Activated T-helper 1 cell treated with anti-CD3 and anti-CD28 coated beads, Interleukin-12 subunit alpha, Interleukin-12 subunit beta, Interleukin-2, Interleukin-4 antibody, amounts not matched to agents 30 ng/mL and 10 ng/mL and 1 ng/mL, durations not matched to agents 14 hours and 24 hours and 36 hours (primary cell): ENCODE measurements at places on chromosomes 4 and X. TPM values are rescaled to one million over a fixed set of nuclear protein-coding genes. Genes with fewer than 3 reads are reported as not detected.

- DNase-seq: no peak
Measured at GRCh38 chr4:16029262-16029661, 54.6 kb downstream of the PROM1 start.

- DNase-seq: no peak
Measured at GRCh38 chrX:110268395-110268794, 49.5 kb downstream of the AMMECR1 start.

DNA sequence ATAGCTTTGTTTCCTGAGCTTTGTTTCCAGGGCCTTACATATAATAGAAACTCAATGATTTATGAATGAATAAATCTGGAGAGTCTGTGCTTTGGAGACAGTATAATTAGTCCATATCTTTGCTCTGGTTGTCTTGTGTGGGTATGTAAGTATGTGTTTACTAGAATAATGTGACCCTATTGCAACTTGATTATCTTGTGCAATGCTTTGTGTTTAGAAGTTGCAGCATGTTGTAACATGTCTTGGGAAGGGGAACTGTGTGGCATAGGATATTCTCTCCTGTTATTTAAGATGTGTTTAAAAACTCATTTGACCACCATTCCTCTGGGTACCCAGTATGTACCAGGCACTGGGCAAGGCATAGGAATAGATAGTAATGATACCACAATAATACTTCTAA is 6.1 kb downstream of the SPATA18 start:
- DNase-seq: no peak

GRCh38 chr4:1255151-1255550 is 6.2 kb upstream of the CTBP1 start:
- no peak for DNase-seq

DNA sequence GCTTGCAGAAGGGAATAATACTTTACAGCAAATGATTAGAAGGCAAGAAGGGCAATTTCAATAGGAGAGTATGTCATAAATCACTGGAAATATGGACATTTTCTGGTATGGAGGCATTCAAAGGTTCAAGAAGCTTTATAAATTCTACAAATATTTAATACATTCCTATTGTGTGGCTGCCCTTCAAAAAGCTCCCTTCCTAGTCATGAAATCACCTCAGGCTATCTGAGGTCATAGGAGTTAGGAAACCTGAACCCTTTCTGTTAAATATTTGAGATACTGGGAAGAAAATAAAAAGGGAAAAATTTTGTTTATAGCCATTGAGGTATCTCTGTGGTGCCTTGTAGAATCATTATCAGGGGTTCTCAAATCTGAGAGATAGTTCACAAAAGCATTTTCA is 316.8 kb upstream of the EMCN start:
- no peak for DNase-seq

DNA sequence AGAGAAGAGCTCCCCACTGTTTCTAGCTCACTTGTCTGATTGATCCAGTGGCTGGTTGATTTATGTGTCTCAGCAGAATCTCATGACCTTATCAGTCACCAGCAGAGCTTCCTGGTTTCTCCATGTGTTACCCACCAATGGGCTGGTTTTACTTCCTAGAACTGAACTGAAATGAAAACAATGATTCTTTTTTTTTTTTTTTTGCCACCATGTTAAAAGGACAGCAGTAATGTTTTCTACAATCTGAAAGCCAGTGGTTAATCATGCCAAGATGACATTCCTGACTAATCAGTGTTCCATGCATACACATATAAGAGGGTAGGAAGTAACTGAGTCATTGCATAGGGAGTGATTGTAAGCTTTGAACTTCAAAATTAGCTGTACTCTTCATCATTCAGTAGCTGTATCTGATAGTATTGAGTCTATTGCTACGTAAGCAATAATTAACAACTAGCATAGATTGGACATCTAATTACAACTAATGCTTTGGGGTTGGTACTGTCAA is 67.7 kb downstream of the SLC4A4 start:
- DNase-seq: no peak

GRCh38 chr4:186813377-186814068 is 89.9 kb upstream of the FAT1 start:
- DNase-seq: no peak

DNA sequence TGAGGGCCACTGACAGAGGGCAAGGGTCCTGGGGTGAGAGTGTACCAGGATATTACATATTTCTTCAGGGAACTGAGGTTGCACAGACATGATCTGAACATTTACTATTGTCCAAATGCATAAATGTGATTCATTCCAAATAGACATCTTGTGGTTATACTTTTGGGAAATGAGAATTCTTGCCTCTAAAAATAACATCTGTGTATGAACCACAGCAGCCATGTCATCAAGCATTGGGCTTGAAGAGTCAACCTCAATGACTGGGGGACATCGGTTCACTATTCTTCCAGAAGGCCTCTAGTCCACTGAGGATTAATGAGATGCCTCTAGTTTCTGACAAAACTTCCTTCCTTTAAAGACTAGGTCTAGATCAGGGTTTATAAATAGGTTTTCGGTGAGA is 193.1 kb upstream of the GPC4 start:
- DNase-seq: no peak

DNA sequence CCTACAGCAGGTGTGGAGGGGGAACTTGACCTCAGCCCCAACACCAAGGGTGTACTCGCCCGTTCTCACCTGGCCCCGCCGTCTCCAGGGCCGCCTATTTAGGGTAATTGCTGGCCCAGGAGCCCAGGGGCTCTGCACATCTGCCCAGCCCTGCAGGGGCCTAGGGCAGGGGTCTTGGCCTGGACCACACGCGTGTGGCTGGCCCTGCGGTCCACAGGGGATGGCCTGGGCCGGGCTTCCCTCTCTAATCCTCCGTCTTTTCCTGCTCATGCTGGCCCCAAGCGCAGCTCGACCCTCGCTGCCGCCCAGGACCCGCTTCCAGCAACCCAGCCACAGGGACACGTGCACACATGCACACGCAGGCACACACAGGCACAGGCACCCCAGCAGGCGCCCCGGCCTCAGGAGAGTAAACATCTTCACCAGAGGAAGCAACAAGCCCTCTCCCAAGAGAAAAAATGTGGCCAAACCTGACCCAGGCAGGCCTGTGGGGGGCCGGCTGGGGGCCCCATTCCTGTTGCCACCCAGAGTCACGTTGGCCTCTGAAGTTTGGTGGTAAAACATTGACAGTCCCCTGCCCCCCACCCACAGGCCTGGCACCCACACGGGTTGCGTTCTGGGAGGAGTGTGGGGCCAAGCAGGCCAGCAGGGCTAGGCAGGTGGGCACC is 24.6 kb upstream of the FGFR3 start:
- DNase-seq: no peak

DNA sequence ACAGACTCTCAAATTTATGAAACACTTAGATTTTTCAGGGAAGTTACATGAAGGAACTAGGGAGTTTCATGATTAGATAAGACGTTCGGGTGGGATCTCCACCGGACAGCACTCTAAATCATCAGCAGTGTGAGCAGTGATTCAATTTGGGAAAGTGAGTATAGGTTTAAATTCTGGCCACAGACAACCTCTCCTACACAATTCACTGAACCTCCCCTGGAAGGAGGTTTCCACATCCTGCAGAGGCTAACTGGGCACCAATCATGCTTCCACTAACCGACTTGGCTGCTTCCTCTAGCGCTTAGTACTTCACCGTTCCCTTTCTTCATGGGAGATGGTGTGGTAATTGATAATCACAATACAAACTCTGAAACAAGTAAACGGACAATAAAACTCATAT is 5.6 kb downstream of the CXCL9 start:
- no peak for DNase-seq

Gene GPR34
- total RNA-seq: 0.66 and 1.2 TPM in 2 replicates

Gene EGFL6
- 2.0 and 2.5 TPM in 2 replicates for total RNA-seq

Gene MAMLD1
- 15.0 and 19.2 TPM in 2 replicates for total RNA-seq

Gene MAP3K15
- 0.10 and 0.18 TPM in 2 replicates for total RNA-seq
